Breast epithelium (tissue), 4 donors: ENCODE measurements at places on chromosomes 4 and X.

GRCh38 chrX:35339796-35340195 lies 397.2 kb downstream of the FAM47B start:
- no peak for DNase-seq

DNA sequence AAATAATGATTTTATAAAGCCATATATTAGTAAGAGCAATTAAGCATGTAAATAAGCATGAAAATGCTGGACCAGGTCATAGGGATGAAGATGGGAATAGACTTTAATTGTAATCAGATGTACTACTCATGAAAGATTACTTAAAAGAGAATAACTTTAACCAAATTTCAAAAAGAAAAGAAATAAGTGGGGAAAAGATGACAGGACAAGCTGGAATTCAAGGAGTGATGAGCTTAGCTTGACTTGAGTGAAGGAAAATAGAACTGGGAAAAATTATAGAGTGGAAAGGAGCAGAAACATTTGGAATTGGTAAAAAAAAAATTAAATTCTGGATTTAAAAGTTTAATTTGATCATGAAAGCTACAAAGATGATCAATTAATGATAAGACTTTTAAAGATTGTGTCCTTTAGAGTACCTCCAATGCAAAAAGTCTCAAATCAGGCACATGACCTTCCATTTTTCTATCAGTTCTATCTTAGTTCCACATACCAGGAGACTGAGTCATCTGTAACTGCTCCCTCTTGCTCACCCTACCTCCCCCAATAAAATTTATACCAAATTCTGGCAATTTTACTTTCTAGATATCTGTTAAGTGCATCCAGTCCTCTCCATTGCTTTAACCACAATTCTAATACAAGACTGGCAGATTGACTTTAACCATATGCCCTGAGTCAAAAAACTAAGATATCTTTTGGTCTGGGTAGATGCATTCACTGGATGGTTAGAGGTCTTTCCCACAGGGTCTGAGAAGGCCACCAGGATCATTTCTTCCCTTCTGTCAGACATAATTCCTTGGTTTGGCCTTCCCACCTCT lies 56.4 kb upstream of the SLIT2 start:
- DNase-seq = no peak

GRCh38 chrX:140391313-140391712 lies 113.6 kb downstream of the SOX3 start:
- DNase-seq = no peak

DNA sequence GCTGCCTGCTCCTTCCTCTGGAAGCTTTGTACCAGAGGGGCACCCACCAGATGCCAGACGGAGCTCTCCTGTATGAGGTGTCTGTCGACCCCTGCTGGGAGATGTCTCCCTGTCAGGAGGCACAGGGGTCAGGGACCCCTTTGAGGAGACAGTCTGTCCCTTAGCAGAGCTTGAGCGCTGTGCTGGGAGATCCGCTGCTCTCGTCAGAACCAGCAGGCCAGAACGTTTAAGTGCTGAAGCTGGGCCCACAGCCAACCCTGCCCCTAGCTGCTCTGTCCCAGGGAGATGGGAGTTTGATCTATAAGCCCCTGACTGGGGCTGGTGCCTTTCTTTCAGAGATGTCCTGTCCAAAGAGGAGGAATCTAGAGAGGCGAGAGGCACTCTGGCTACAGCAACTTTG lies 260.3 kb upstream of the GPRIN3 start:
- DNase-seq = no peak

DNA sequence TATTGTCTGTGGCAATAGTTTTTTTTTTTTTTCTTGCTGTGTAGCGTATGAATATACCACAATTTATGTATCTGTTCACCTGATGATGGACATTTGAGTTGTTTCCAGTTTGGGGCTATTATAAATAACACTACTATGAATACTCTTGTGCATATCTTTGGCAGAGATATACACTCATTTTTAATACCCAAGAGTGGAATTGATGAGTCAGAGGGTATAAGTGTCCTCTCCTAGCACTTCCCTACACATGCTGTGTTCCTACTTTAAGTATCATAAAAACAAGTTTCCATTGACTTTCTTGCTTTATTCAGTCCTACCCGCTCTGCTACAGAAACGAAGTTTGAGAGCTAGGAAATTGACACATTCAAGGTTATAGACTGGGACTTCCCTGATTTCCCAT lies 39.8 kb downstream of the XIAP start:
- DNase-seq = no peak

- no peak for DNase-seq
Observed at GRCh38 chr4:95102162-95102790, 344.5 kb downstream of the BMPR1B start.

- DNase-seq = no peak
Observed at GRCh38 chrX:9646471-9647224, 119.0 kb downstream of the GPR143 start.

GRCh38 chr4:53732661-53733060 lies 141.4 kb upstream of the LNX1 start:
- no peak for DNase-seq

DNA sequence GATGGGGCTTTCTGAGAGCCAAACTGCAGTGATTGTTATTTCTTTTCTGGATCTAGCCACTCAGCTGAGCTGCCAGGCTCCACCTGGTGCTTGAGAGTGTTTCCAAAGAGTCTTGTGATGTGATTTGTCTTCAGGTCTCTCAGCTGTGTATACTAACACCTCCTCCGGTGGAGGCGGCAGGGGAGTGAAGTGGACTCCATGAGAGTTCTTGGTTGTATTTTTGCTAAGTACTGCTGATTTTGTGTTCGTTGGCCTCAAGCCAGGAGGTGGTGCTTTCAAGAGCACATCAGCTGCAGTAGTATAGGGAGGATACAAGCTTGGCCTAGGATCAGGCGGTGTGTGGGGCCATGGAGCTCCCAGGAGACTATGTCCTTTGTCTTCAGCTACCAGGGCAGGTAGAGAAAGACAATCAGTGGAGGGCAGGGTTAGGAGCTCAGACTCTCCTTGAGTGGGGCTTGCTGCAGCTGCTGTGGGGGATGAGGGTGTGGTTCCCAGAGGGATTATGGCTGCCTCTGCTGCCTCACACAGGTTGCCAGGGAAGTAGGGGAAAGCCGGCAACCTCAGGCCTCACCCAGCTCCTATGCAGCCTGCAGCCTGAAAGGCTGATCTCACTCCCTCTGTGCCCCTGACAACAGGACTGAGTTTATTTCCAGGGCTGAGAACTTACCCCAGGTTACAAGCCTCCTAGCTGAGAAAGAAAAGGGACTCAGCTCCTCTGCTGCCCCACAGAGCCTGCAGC lies 62.4 kb downstream of the NPFFR2 start:
- no peak for DNase-seq

GRCh38 chr4:157977086-157977485 lies 195.7 kb downstream of the GASK1B start:
- DNase-seq = no peak

DNA sequence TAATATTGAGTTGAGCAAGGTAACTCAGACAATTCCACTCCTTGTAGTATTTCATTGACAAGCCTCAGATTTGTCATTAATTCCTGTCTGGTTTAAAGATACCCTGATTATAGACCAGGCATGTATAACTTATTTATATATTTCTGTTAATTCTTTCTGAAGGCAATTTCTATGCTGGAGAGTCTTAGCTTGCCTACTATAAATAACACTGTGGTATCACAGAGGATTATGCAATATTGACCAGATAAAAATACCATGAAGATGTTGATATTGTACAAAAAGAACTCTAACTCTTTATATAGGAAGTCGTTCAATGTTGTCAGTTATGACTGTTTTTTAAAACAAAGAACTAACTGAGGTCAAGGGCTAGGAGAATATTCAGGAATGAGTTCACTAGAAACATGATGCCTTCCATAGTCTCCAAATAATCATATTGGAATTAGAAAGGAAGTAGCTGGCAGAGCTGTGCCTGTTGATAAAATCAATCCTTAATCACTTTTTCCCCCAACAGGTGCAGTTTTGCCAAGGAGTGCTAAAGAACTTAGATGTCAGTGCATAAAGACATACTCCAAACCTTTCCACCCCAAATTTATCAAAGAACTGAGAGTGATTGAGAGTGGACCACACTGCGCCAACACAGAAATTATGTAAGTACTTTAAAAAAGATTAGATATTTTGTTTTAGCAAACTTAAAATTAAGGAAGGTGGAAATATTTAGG lies 821 bp downstream of the CXCL8 start:
- no peak for DNase-seq

DNA sequence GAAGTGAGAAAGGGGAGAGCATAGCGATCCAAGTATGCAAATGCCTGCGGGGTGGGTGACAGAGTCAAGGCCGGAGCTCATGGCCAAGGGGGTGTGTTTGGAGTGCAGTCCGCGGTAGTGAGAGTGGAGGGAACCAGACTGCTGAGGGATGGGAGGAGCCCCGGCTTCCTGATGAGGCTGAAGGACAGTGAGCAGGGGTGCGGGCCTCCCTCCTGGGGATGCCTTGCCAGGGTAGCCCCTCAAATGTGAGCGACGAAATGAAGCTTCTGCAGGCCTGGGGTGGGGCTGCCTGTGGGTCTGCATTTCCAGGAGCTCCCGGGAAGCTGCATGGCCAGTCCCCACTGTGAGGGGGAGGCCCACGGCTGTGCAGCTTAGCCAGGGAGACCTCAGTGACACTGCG lies 45.0 kb downstream of the PSAPL1 start:
- DNase-seq = peak; percentile 19

GRCh38 chr4:144338148-144338547 lies 197.6 kb upstream of the GYPA start:
- no peak for DNase-seq

GRCh38 chrX:150212672-150213480 lies 150.2 kb upstream of the MAMLD1 start:
- peak; percentile 23 for DNase-seq

- no peak for DNase-seq
Observed at GRCh38 chr4:17336524-17336961, 175.3 kb downstream of the QDPR start.

- DNase-seq = no peak
Observed at GRCh38 chrX:124504111-124504983, 158.0 kb downstream of the SH2D1A start.

GRCh38 chr4:38560768-38561558 lies 103.0 kb upstream of the KLF3 start:
- DNase-seq = no peak

DNA sequence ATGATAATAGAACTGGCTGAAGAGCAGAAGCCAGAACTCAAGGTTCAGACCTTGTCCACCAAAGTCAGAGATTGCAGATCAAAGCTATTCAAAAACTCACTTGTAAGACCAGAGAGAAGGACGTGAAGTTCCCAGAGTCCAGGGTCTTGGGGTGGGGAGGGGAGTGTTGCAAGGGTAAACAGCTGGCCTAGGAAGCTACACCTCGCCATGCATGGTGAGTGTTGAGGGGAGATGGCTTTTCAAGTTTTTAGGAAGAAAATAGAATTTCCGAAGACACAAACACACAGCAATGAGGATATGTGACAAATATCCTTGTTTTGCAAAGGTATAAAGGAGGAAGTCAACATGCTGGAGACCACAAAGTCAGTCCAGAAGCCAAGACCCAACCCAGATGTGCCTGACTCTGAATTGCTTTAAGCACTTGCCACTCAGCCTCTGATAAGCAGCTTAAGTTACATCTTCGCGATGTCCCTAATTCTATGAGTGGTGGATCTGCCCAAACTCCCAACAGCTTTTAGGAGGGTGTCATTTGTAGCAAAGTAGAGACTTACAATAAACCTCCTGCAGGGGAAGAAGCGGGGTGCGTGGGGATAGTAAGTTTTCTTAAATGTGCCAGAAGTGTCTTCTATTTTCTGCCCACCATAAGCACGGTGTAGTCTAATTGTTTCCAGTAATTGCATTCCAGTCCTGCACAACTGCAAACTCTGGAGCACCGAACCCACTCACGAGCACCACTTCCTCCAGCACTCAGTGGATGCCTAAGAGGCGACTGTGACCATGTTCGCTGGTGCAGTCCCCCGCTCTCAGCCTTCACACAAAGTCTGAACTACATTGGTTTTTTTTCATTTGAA lies 26.5 kb downstream of the HAND2 start:
- no peak for DNase-seq

DNA sequence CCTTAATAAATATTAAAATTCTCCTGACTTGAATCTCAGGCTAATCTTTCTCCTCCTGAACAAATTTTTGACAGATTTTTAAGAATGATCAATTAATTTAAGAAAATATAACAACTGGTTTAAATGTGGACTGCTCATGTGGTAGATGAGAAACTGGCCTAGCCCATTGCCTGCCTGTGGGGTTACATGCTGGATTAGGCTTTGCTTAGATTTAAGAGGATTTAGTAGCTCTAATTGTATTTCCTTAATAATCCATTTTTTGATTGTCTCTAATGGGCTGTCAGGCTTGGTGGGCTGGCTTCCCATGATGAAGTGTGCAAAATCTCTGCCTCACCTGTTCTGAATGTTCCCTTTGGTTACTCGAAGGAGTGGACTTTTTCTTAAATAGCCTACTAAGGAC lies 27.8 kb upstream of the LIMCH1 start:
- DNase-seq = no peak

DNA sequence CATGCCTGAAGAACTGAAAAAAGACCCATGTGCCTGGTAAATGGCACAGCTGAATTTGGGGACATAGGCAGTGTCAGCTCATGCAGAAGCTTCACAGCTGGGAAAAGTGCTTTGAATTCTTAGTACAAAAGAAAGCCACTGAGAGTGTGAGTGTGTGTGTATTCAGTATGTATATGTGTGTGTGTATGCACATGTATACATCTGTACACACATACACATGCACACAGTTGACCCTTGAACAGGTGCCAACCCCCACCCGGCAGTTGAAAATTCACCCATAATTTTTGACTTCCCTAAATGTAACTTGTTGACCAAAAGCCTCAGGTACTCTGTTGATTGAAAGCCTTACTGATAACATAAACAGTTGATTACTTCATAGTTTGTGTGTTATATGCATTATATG lies 49.5 kb upstream of the ENPP6 start:
- DNase-seq = no peak

GRCh38 chr4:7666744-7667143 lies 232.0 kb upstream of the PSAPL1 start:
- no peak for DNase-seq

DNA sequence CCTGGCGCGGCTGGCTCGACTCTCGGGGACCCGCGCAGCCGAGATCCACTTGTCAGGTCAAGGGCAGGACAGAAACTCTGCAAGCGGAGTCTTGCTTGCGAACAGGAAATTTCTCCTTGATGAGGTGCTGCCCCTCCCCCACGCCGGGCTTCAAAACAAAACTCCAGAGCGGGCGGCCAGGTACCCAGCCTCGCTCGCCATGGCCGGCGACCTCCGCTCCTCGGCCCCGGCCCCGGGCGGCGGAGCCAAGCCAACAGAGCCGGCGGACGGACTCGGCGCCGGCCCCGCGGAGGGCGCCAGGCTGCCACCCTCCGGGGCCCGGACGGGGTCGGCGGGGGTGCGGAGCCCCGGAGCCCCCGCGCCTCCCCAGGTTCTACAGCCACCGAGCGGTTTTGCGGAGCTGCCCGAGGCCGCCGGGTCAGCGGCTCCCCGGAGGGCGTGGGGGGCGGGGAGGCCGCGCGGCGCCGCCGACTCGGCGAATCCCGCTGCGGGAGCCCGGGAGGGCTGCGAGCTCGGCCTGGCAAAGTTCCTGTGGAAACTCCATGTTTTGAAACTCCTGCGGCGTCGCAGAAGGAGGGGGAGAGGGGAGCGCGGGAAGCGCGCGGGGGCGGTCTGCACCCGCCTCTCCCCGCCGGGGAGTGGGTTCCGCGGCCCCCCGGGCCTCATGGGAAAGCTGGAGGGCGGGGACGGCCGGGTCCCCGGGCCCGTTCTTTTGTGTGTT lies 11.7 kb upstream of the BCOR start:
- DNase-seq = no peak

GRCh38 chr4:102535398-102536082 lies 34.4 kb downstream of the NFKB1 start:
- no peak for DNase-seq

GRCh38 chr4:4923201-4923600 lies 63.7 kb downstream of the MSX1 start:
- DNase-seq = no peak

- DNase-seq = no peak
Observed at GRCh38 chrX:39112143-39112542, 310.9 kb downstream of the MID1IP1 start.
